NCI-H2107 (cell line): ENCODE measurements at places on chromosomes 12 and 14.

DNA sequence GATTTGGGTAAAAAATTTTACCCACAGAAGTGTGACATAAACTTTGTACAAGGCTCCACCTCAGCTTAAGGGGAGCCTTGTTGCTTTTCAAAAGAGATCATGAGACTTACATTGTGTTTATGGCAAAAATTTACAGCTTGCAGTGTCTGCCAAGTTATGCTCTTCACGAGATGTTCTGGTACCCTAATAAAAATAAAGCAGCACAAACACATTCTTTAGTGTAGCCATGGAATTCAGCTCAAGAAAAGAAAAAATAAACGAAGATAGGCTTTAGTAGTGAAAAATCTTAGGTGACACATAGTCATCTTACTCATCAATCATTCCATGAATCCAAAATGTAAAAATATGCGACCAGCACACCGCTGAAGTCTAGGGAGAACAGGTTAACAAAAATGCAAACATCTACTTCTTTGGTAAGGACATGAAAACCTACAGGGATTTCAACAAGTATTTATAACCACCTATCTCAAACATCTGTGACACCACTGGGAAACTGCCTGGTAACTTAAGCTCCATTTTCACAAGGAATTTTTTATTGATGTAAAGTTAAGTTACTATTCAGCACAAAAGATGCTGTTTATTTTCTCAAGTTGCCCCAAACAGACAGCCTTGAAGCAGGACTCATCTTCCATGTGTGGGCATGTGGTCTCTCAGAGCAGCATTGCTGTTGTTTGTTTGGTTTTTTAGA lies 32.9 kb downstream of the DMAC2L start:
- DNase-seq = no peak

GRCh38 chr12:88367231-88367630 lies 213.0 kb downstream of the KITLG start:
- no peak for DNase-seq

DNA sequence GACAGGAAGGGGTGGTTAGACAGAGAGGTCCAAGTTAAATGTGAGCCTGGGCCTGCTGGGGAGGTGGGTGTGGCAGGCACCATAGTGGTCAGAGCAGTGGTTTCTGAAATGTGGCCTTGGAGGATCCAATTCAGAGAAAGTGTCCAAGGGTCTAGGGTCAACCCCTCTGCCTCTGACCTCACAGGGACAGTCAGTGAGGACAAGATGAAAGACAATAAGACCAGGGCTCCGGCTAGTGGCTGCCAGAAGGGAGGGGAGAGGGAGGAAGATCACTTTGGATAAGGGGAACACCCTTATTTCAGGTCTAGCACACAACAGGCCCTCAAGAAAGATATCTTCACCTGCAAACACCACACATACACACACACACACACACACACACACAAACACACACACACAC lies 335.1 kb downstream of the MED13L start:
- no peak for DNase-seq

GRCh38 chr14:23123419-23123818 lies 4.4 kb upstream of the CEBPE start:
- DNase-seq = no peak

DNA sequence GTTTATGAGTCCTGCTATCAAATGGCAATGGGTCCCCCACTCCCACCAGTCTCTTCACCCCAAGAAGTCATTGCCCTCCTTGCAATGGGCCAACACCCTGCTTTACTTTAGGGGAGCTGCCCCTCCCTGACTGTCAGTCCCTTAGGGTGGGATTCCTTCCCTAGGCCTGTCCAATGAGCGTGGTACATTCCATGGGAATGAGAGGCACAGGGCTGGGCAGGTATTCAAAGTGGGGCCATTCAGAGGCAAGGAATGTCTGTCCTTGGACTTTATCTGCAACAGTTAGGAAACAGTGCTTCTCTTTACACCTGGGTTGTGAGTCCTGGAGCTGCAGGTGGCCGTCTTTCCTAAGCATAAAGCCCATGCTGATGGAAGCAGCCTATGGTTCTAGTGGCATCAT lies 40.8 kb downstream of the TMEM132C start:
- DNase-seq = no peak

GRCh38 chr12:75646329-75647210 lies 135.2 kb upstream of the KRR1 start:
- DNase-seq = no peak

- no peak for DNase-seq
Observed at GRCh38 chr14:86237733-86238132, 707.8 kb downstream of the FLRT2 start.

DNA sequence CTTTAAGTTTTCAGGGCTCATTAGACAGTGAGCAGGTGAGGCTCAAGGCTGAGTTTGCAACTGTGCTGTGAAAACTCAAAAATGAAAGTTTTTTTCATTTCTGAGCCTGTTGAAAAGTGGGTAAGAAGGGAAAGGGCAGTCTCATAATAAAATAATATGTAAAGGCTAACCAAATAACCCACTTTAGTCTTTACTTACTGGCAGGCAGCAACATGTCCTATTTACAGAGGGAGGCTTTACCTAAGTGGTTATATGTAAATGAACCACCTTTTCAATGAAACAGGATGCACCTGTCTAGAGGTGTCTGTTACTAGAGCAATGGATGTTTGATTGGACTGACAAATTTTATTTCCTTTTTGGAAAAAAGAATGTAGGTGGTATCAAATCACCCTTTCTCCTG lies 158.0 kb downstream of the ETV6 start:
- peak; percentile 68 for DNase-seq

- no peak for DNase-seq
Observed at GRCh38 chr12:80659512-80660063, 47.8 kb upstream of the MYF6 start.

DNA sequence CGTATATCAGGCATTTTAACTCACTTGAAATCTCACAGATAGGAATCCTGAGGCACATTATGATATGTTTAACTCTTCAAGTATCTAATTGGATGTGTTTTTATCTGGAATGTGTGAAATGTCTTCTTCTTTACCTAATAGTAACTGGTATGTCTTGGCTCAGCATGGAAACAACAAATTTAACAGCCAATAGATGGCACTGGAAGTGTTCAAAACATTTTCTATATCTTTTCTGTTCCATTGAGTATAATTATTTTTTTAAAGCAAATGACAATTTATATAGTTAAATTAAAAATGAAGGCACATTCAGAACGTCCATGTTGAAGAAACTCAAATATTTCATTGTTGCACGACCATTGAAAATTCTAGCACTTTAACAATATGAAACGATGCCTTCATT lies 164.6 kb upstream of the SLC16A7 start:
- no peak for DNase-seq

- no peak for DNase-seq
Observed at GRCh38 chr12:48334808-48335207, 15.9 kb downstream of the ZNF641 start.

GRCh38 chr14:41605550-41606281 lies 960 bp upstream of the LRFN5 start:
- peak; percentile 50 for DNase-seq

DNA sequence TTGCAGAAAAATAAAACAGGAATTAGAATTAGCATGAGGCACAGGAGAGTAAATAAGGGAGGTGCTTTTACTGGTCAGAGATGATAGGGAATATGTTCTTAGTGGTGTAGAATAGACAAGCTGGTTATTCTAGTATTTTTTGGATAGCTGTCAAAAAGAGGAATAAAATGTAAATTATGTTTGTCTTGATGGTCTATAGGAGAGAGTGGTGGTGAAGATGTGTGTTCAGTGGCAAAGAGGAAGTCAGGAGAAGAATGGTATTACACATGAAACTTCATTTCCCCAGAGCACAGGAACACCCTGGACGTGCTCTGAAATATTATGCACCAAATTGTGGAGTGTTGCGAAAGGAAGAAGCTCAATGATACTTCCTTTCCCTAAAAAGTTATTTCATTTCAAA lies 27.8 kb downstream of the MUCL1 start:
- no peak for DNase-seq

DNA sequence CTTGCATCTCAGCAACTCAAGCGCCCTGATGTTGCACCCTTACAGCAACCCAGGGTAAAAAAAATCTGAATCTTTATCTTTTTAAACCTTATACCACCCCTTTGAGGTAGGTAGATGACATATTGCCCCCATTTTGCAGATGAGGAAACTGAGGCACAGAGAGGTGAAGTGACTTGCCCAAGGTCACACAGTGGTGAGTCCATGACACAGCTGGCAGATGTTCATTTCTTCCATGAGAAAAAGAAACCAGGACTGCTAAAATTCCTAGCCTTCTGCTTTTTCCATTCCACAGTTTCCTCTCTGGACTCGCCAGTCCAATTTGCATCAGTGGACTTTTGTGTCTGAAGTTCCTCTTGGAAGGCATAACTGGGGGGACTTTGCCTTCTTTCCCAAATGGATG lies 79.3 kb downstream of the IGF1 start:
- DNase-seq = no peak

DNA sequence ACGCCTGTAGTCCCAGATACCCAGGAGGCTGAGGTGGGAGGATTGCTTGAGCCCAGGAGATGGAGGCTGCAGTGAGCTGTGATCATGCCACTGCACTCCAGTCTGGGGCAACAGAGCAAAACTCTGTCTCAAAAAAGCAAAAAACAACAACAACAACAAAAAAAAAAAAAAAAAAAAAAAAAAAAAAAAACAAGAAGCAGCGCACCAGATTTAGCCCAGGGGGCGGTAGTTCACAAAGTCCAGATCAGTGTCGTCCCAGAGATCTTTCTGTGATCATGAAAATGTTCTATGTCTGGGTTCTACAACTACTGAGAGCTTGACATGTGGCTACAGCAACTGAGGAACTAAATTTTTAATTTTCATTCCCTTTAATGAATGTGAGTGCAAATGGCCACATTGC lies 27.4 kb downstream of the OAS2 start:
- no peak for DNase-seq

GRCh38 chr14:36662543-36663403 lies 1.1 kb downstream of the PAX9 start:
- DNase-seq = no peak

- DNase-seq = no peak
Observed at GRCh38 chr14:50941151-50941550, 3.1 kb downstream of the PYGL start.

- DNase-seq = no peak
Observed at GRCh38 chr12:79294590-79294989, 396.2 kb downstream of the PAWR start.

- no peak for DNase-seq
Observed at GRCh38 chr14:60339571-60339970, 90.5 kb downstream of the PPM1A start.

- no peak for DNase-seq
Observed at GRCh38 chr12:8493084-8493483, 20.2 kb upstream of the CLEC4D start.

DNA sequence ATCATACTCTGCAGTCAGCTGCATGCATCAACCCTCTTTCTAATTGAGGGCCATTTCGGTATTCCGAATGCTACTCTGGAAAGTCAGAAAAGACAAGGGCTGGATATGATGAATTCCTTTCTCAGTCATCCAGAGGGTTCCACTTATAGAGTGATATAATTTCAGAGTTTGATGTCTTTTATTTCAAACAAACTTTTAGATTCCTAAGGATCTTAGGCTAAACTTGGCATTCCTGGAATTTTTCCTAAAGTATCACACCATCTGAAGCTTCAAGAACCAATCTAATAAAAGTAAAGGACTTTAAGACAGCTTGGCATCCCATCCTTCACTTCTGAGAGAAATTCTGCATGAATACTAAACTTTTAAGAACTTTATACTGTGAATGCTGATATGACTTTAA lies 69.3 kb upstream of the KCNJ8 start:
- DNase-seq = no peak

- DNase-seq = no peak
Observed at GRCh38 chr12:47366157-47366556, 286.4 kb upstream of the AMIGO2 start.

- no peak for DNase-seq
Observed at GRCh38 chr14:52043690-52044089, 25.2 kb downstream of the NID2 start.

GRCh38 chr14:63477556-63477955 lies 65.6 kb downstream of the PPP2R5E start:
- no peak for DNase-seq

DNA sequence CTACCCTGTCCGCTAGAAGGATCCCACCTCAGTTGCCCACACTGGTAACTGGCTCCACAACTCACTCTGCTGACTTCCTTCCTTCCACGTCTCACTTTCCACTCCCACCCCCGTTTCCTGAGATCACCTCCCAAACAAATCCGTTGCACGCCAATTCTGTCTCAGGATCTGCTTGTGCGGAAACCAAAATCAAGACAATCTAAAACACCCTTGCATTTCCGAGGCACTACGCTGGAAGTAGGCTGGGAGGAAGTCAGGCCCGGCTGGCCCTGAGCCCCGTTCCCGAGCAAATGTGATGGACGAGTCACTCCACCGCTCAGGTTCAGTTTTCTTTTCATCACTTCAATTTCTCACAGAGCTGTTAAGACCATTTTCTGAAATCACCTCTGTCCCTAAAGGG lies 23.1 kb downstream of the ABCB9 start:
- DNase-seq = no peak

GRCh38 chr12:104877103-104877705 lies 80.9 kb downstream of the SLC41A2 start:
- DNase-seq = no peak

DNA sequence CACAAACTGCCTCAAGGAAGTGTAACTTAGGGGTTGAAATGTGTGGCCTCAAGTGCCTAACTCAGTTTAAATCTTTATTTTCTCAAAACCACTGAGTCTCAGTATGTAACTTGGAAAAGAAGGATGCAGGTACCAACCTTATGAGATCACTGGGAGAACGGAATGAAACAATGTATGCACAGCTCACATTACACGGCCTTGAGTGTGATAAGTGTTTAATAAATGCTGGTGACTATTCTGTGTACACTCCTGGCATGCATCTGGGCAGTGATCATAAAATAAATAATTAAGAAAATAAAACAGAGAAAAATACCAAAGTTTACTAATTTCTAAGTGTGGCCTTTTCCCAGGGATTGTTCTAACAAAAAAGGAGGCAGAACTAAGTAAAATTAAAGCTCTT lies 974.5 kb upstream of the FLRT2 start:
- DNase-seq = peak; percentile 8

DNA sequence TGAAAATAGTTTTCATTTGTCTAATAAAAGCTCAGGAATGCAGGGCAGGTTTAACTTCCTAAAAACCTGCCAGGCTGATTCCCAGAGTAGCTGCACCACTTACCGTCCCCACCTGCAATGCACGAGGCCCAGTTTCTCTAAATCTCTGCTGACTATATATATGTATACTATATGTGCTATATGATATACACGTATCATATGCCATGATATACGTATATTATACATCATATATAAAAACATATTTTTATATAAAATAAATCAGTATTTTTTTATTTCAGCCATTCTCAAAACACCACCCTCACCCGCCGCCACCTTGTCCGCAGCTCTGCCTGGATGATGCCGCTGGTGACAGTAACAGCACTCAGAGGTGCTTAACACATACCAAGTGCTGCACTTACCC lies 2.3 kb downstream of the ANKLE2 start:
- no peak for DNase-seq

- DNase-seq = no peak
Observed at GRCh38 chr12:51242876-51243275, 4.2 kb downstream of the DAZAP2 start.
